ENCODE measurements at places on chromosomes 12 and 14. TPM values are rescaled to one million over a fixed set of nuclear protein-coding genes. Genes with fewer than 3 reads are reported as not detected.

DNA sequence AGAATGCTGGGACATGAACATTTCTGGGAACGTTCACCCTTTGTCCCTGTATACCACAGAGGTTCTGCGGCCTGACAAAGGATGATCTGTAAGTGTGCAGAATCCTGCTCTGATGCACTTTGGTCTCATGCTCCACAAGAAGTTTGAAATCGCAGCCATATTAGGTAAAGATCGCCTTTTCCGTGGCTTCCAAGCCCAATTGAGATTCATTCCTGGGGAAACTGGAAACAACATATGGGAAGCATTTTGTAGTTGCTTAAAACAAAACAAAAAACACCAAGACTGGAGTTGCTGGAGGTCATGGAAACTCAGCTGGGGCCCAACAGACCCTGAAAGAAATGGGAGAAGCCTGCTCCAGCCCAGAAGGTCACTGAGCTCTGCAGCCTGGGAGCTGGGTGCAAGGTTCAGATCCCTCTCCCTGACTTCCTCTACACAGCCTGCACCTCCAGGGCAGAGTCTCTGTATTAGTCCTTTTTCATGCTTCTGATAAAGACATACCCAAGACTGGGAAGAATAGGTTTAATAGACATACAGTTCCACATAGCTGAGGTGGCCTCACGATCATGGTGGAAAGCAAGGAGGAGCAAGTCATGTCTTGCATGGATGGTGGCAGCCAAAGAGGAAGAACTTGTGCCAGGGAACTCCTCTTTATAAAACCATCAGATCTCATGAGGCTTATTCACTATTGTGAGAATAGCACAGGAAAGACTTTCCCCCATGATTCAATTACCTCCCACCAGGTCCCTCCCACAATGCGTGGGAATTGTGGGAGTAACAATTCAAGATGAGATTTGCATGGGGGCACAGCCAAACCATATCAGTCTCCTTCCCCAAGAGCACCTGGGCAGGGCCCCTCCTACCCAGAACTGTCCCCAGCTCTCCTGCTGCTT is 60.8 kb upstream of the CHGA start:
- DNase-seq = no peak

- DNase-seq = no peak
These were observed 263.3 kb downstream of the SLC16A7 start for GRCh38 chr12:59859171-59859510.

DNA sequence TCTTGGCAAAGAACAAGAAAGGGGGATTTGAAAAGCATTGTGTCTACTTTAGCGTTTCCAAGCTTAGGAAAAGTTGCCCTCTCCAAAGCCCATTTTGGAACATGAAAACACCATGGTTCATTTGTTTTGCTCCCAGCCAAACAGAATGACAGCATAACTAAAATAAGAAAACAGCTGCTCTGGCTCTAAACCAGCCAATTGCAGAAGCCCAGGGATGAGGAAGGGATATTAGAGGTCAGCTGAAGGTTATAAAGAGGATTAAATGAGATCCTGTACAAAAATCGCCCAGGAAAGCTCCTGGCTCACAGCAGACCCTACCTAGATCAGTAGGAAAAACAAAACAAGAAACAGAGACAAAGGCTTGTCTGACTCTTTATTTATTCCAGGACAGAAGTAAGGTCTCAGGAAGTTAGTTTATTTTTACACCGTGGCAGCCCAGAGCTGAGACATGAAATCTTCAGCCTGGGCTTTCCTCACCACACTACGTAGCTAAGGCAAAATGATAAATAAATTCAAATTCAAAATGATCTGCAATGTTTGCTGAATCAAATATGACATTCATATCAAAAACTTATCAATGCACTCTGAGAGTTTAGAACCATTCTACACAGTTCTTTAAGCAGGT is 25.9 kb downstream of the SPX start:
- no peak for DNase-seq

- no peak for DNase-seq
These were observed 12.4 kb downstream of the IQSEC3 start for GRCh38 chr12:78981-79380.

DNA sequence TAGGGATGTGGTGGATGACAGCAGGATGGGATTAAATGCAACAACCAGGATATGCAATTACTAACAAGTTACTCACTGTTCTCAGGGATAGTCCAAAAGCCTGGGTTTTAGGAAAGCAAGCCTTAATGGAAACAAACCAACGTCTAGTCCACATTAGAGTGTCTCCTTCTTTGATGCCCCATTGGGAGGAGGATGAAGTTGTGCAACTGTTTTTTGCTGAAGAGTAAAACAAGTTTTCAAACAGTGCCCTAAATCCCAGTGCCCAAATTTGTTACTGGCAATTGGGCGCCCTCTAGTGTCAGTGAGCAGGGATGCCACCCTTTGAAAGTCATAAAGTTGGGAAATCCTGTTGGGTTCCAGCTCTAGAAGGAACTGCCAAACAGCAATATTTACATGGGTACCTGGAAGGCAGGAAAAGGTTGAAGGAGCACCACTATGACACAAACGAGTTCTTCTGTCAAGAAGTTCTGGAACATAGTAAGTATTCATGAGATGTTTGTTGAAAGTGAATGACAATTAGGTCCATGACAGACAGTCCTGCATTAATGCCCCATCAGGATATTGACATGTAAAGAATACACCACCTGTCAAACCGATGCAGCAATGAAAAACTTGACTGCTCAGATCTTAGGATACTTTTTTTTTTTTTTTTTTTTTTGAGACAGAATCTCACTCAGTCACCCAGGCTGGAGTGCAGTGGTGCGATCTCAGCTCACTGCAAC is 11.1 kb upstream of the DPF3 start:
- DNase-seq = no peak

- no peak for DNase-seq
These were observed 11.6 kb downstream of the TNS2 start for GRCh38 chr12:53061404-53062010.

- no peak for DNase-seq
These were observed 156.7 kb downstream of the TMEM121 start for GRCh38 chr14:105682956-105683570.

- DNase-seq = no peak
These were observed 27.2 kb downstream of the SLC15A4 start for GRCh38 chr12:128796439-128797118.

DNA sequence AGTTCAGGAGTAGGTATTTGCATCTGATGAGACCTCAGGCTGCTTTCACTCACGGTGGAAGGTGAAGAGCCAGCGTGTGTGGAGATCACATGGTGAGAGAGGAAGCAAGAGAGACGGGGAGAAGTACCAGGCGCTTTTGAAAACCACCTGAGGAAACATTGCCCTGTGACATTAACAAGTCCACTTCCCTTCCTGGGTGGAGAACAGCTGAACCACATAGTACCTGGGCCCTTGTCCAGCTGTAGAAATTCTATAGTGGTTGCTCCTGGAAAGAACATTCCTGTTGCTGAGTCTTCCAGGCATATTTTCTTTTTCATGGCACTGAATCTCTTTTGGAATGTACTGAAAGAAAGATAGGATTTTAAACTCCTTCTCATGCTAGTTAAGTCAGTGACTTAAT is 87.3 kb upstream of the RIN3 start:
- no peak for DNase-seq

- no peak for DNase-seq
These were observed 1160.9 kb upstream of the TMEM132C start for GRCh38 chr12:127106041-127106440.

DNA sequence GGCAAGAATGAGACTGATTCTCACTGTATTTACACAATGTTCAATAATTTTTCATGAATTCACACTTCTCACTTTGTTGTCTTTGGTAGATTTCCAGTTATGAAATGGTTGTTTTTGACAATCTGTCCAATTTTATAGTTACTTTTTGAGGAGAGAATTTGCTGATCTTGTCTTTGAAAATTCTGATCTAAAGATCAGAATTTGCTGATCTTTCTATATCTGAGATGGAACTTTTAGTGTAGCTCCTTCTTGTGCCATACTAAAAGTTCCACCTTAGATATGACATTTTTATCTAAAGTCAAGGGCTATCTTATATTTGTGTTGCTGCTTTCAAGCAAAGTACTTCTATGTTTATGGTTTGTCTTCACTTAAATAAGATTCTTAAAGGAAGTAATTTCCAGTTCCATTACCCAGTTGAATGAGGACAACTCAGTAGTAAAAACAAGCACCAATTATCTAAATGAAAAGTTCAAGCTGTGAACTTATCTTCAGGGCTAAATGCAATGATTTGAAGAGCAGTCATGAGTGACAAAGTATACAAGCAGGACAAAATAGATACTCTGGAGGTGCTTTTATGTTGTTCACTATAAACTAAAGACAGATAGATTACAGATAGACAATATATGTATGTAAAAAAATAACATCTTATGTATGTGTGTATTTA is 76.4 kb upstream of the FOXG1 start:
- no peak for DNase-seq

- no peak for DNase-seq
These were observed 22.3 kb downstream of the PPM1H start for GRCh38 chr12:62912644-62913043.

DNA sequence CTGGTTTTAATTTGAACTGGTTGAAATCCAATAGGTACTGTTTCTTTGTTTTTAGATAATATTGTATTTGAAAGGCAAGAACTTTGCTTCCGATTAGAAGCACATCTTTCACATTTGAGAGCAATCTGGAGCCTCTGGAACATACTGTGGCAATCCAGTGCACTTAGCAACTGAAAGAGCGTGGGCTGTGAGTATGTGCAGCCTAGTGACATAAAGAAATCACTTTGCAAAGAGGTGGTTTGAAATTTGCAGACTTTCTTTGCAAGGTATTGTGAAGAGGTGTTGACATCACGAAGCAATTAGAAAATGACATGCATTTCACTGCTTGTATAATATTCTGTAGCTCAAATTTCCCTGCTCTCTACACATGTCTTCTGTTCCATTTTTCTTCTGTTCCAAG is 23.5 kb upstream of the CFAP54 start:
- no peak for DNase-seq

GRCh38 chr14:70856851-70857495 is 47.7 kb upstream of the MAP3K9 start:
- DNase-seq = no peak

- DNase-seq = no peak
These were observed 1117.0 kb downstream of the FLRT2 start for GRCh38 chr14:86646696-86647690.

DNA sequence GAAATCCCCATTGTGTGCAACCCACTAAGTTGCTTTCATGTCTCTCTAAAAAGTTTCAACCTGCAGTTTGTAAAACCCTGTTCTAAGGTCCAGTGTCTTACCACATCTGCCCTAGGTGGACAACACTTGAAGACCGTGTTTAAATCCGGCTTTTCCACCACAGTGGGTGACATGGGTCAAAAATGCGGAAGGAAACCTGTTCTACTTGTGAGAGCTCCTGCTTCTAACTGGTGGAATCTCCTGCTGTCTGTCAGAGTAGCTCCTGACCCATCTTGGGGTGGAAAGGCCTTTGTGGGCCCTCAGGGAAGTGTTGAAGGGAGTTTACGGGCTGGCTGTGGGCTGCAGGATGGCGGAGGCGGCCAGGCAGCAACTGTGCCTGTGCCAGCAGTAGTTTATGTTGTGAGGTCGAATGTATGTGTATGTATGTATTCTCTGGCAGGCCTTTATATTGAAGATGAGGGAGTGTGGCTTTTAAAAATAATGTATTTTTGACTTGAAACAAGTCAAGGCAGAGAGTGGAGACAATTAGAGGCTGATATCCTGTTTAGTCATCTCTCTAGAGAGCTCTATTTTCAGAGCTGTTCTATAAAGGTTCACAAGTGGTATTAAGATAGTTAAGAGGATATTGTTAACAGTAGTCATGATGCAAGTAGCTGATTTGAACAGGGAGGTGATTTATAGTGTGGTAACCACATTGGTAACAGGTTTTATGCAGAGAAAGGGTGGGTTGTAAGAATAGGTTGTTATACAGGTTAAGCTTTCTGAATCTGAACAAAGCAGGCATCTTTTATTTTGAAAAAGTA is 67.0 kb downstream of the PRKCH start:
- no peak for DNase-seq

- DNase-seq = no peak
These were observed 20.3 kb upstream of the GPR33 start for GRCh38 chr14:31508135-31508534.

GRCh38 chr12:66733839-66734238 is 55.0 kb upstream of the GRIP1 start:
- no peak for DNase-seq

- DNase-seq = no peak
These were observed 197.5 kb upstream of the FLRT2 start for GRCh38 chr14:85332401-85332800.

DNA sequence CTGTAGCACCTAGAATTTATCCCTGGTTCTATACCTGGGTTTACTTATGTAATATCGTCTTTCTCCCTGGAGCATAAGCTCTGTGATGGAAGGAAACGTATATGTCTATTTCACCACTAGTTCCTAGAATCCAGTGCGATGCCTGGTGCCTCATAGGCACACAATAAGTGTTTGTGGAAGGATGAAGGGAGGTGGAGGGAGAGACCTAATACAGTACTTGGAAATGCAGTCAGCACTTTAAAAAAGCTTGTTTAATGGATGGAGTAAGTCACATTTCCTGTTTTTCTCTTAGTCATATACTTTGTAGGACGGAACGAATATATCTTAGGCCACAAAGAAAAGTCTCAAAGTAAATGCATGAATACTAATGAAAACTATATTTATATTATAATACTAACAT is 186.5 kb upstream of the HMGA2 start:
- no peak for DNase-seq

- DNase-seq = no peak
These were observed 70.4 kb downstream of the CHGA start for GRCh38 chr14:92993302-92993701.

GRCh38 chr12:106021516-106021915 is 117.2 kb downstream of the NUAK1 start:
- no peak for DNase-seq

DNA sequence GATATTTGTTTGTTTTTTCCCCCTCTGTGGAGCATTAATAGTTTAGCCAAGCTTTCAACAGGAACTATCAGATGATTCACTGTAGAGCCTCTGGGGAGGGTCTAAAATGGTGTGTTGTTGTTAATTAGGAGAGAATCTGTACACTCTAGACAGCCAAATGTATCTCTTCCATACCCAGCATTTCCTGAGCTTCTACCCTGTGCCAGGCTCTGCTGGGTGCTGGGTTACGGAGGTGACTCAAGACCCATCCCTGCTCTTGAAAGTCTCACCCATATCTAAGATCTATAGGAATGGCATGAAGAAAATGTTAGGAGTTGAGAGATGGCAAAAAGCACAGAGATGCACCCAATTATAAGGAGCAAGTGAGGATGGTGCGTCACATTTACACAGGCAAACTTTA is 245.8 kb downstream of the C12orf75 start:
- DNase-seq = no peak

DNA sequence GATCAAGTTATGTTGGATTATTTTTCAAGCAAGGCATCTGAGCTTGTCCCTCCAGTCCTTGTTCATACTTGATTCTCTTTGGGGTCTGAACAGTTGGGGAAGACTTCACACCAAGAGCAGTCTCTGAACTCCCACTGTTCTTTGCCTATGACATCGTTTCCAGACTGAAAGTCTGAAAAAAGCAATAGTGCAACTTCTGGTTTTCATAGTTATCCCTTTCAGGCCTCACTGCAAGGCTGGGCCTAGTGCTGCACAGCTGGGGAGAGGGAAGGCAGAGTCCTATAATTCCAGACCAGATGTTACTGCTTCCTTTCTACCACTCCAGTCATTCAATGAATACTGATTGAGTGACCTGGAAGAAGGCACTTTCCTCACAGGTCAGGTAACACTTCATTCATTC is 187.1 kb upstream of the CCND2 start:
- DNase-seq = no peak

DBX2 gene
- polyA plus RNA-seq = 0.08 TPM

FAM186B gene
- polyA plus RNA-seq = 0.65 TPM

OTUB2 gene
- 5.0 TPM for polyA plus RNA-seq

DHRS2 gene
- 55.2 TPM for polyA plus RNA-seq

PLEKHG7 gene
- polyA plus RNA-seq = 0.64 TPM

LBHD2 gene
- not detected for polyA plus RNA-seq

Measured in right renal cortex interstitium (tissue), 3 donors.